ENCODE measurements at places on chromosomes 6 and 20. TPM values are rescaled to one million over a fixed set of nuclear protein-coding genes. Genes with fewer than 3 reads are reported as not detected.

GRCh38 chr6:170062209-170062914 is 228.5 kb downstream of the DLL1 start:
- DNase-seq = no peak

DNA sequence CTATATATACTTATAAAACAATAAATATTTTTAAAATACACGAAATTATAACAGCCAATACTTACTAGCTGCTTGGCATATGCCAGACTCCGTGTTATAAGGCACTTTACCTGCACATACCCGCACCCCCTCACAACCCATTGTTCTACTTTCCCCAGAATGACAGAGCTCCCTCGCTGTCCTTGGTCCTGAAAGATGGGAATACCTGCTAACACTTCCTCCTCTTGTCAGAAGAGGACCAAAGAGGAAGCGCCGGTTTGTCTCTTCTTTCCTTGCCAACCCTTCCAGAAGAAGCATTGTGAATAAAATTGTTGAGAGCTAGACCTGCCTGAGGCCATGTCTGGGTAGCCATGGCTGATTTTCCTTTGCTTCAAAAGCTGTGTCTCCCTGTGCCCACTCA is 149.3 kb downstream of the PTPRT start:
- no peak for DNase-seq

DNA sequence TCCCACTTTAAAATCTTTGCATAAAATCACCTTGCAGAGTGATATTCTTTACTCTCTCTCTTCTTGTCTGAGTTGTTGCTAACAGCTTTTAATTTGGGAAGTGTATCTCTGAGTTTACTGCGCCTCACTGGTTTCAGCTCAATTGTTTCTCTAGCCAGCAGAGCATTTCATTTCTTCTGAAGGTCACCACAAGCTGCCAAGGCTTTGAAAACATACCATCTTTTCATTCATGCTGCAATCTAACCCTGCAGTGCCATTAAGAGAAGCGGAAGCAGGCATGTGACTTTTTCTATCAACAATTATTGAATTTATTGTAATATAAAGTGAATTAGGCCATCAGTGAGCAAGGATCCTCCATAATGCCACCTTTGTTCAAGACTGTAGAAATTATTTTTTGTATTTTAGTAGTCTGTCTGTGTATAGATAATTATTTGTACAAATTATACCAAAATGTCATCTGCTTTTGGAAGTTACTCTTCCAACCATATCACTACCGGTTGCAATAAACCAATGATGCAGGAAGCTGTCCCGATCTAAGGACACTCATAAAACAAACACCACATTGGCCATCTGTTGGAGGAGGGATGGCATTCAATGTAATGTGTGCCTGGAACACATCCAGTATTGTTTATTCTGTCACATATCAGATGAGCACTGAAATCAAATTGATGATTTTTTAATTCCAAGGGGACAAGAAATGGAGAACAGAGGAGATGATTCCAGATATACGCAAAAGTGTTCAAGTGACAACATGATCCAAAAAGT is 26.8 kb downstream of the HS3ST5 start:
- no peak for DNase-seq

DNA sequence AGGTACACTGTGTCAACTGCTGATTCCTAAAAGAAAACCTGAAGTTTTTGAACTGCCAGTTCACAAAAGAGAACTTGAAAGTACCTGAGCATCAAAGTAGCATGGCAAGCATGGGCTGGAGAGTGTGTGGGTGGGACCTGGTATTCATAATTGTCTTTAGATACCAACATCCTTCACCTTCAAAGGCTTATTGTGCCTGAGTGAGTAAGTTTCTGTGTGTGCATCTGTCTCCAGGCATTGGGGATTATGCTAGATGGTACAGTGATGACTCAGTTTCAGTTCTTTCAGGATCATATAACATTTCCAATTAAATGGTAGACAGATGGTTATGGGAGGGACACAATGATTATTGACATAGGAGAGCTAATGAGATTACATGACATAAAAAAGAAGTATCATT is 238.5 kb downstream of the ZFAND3 start:
- peak; percentile 67 for DNase-seq

- DNase-seq = no peak
Measured at GRCh38 chr6:31576897-31577578, 1.7 kb downstream of the TNF start.

- DNase-seq = no peak
Measured at GRCh38 chr20:37382482-37383120, 36.7 kb downstream of the SRC start.

- DNase-seq = no peak
Measured at GRCh38 chr6:149337320-149337719, 19.8 kb downstream of the TAB2 start.

DNA sequence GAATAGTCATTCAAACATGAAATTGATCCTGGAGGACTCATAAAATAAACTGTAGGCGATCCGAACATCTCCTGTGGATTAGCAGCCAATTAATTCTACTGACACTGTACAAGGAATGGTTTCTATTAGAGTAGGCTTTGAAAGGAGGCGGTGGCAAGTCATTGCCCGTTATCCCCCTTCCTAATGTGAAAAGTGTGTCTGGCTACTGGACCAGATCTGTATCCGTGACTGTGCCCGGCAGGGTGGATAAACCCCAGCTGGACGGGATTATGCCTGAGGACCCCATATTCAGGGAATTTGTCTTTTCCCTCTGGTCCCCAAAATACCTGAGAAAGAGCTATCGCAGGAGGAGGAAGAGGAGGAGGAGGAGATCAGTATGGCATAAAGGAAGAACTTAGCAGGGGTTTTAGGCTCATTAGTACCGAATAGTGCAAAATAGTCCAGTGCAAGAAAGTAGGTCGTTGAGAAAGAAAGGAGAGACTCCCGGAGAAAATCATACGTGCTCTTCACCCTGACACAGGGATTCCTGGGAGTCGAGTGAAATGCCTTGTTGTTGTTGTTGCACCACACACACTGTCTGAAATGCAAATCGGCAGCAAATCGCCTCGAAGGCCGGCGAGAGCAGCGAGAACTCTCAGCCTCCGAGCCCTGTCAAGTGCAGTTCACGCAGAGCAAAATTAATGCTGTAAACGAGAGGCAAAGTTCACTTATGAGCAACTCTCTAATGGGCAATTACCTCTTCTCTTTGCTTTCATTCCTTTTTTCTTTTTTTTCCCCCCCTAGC is 178.9 kb upstream of the ARID1B start:
- DNase-seq = no peak

DNA sequence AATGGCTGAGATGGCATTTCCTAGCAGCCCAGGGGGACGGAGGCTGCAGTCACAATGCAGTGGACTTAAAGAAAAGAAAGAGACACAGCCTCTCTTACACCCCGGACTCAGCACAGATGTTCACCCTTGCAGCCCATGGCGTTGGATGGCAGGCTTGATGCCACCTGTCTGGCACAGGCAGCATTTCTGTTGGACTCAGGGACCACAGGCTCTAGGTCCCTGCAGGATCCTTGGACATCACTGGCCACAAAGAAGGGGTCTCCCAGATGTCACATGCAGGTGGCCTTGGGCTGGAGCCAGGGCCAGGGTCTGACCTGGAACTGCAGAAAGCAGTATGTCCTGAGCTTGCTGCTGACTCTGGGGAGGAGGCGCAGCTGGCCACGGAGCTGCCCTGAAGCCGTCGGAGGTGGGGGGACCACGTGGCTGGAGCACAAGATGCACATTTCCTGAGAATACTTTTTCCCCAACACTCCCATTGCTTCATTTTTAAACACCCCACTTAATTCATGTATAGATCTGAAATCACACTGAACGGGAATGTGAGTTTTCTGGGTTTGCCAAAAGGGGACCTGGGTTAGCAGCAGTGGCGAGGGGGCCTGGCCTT is 102.3 kb upstream of the SULF2 start:
- DNase-seq = no peak

ELOVL4 gene
- total RNA-seq = 10.4 TPM

RGS17 gene
- 3.7 TPM for total RNA-seq

ENPP5 gene
- 1.4 TPM for total RNA-seq

PLA2G7 gene
- 0.48 TPM for total RNA-seq

TAGAP gene
- 0.10 TPM for total RNA-seq

Data from astrocyte (in vitro differentiated cells and primary cell).